ENCODE measurements at places on chromosomes 1 and 21.

DNA sequence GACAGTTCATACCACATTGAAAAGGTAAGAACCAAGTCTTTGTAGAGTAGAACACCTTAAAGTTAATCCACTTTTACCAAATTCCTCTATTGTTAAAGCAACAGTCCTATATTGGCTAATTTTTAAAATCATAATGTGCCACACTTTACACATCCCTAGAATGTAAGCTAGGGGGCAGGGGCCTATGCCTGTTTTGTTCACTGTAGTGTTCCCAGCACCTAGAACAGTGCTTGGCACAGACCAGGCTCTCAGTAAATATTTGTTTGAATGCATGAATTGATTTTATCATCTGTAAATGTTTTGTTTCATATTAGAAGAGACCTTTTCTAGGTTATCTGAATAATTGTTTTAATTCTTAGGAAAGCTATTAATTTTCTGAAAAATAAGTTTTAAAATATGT is 9.1 kb downstream of the SMAP2 start:
- DNase-seq: no peak

- no peak for DNase-seq
Observed at GRCh38 chr1:162609306-162609705, 23.0 kb upstream of the DDR2 start.

- DNase-seq: no peak
Observed at GRCh38 chr1:24505816-24506215, 3.2 kb downstream of the RCAN3 start.

DNA sequence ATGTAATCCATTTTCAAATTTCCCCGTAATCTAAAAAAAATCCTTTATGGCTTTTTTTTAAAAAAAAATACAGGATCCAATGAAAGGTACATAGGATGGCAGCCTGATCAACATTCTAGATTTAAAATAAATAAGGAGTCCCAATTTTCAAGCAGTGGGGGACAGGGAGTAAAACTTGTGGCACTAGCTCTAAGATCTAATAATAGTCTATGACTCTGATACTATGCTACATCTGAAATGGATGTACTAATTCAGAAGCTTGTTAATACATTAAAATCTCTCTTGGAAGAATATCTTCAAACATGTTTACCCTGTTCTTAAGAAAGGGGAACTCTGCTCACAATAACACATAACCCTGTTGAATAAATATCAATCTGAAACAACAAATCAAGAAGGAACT is 8.5 kb downstream of the DIPK1A start:
- no peak for DNase-seq

DNA sequence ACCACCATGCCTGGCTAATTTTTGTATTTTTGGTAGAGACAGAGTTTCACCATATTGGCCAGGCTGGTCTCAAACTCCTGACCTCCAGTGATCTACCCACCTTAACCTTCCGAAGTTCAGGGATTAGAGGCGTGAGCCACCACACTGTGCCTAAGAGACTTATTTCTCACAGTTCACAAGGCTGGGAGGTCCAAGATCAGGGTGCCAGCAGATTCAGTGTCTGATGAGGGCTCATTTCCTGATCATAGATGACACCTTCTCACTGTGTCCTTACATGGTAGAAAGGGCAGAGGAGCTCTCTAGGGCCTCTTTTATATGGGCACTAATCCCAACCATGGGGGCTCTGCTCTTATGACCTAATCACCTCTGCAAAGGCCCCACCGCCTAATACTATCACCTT is 58.8 kb downstream of the ARHGEF10L start:
- no peak for DNase-seq

DNA sequence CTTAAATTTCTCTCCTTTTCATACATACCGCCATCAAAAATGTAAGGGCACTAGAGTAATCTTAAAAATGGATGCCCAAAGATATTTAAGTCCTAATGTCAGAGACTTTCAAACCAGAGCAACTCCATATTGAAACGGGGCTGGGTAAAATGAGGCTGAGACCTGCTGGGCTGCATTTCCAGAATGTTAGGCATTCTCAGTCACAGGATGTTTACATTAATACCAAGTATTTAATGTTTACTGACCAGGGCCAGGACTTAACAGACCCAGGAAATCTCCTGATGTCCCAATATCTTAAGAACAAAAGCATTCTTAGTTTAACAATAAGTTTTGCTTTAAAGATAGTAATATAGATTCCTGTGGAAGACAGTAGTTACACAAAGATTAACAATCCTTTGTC is 563.9 kb upstream of the BEND5 start:
- no peak for DNase-seq

- DNase-seq: no peak
Observed at GRCh38 chr1:197671140-197671539, 104.1 kb downstream of the DENND1B start.

DNA sequence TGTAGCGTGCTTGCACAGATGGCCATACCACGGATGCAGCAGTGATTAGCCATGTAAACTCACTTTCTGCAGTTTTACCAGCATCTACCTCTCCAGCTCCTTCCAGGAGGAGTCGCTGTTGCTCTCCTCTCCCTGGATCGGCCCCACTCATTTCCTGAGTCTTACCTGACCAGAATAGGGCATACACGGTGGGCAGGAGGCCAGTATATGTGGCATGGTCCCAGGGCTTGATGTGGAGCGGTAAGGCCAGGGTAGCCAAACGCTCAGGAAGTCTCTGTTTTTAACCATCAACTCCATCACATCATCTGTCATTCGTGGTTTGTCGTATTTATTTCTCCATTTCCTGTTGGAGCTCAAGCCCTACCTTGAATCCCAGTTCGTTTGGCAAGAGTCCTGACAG is 163.4 kb upstream of the USP24 start:
- no peak for DNase-seq

- DNase-seq: no peak
Observed at GRCh38 chr1:114627107-114627506, 42.7 kb downstream of the DENND2C start.

- DNase-seq: no peak
Observed at GRCh38 chr1:46735708-46736324, 16.9 kb upstream of the EFCAB14 start.

DNA sequence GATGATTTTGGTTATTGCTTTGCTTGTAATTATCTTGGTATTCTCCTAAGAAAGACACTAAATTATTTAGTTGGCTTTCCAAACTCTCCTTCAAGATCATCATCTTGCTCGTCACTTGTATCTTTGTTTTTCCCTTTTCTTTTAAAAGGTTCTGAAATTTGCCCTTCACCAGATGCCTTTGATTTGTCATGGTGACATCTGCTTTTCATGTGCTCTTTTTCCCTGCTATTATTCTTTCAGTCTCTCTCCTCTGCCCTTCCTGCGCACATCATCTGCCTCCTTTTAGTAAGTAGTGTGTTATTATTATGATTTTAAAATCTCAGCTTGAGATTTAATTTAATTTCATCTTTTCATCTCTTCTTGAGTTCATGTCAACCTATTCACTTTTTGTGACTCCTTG is 92.1 kb downstream of the BACH1 start:
- DNase-seq: no peak

DNA sequence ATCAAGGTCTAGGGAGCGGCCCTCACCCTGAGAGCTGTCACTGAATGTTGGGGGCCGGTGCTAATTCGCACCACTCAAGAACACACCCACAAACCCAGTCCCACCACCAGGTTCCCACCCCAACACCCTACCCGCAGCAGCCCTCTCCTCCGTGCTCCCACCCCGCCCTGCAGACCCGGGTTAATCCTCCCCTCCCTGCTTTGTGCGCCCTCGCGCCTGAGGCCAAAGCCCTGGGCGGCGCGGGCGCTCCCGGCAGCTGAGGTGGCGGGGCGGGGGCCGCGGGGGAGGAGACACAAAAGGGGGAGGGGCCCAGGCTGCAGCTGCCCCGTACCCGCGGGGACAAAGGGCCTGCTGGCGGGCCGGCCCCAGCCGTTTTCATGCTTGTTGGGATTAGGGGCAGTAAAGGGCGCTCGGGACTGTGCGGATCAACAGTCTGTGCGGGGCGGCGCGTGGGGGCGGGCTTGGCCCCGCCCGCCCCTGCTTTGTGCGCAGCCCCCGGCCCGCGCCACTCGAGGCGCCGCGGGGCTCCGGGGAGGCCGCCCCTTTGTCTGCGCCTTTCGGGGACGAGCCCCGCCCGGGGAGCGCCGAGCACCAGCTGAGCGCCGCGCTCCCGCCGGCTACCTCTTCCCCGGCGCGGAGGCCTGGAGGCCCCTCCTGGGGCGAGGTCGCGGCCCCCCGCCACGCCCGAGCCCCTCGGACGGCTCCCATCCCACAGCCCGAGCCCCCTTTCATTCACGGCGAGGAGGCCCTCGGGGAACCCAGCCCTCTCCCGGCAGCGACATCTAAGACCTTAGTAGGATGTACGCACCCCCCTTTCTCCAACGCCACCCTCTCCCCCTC is 10.9 kb downstream of the C1orf216 start:
- no peak for DNase-seq

DNA sequence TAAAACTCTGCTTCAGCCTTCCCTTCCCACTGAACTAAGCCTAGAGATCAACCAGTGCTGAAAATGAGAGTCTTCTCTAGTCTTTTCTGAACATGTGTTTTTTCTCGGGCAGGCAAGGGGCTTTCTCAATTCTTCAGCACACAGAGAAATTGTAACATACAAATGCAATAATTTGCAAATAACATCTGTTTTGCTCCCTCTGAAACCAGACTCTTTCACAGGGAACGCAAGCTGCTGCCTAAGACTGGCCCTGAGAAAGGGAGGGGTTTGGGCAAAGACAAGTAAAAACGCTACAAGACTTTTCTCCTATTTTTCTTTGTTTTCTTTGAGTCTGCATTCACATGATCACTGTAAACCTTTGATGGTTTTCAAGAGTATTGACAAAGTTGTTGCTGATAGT is 39.6 kb upstream of the VN1R5 start:
- DNase-seq: no peak

DNA sequence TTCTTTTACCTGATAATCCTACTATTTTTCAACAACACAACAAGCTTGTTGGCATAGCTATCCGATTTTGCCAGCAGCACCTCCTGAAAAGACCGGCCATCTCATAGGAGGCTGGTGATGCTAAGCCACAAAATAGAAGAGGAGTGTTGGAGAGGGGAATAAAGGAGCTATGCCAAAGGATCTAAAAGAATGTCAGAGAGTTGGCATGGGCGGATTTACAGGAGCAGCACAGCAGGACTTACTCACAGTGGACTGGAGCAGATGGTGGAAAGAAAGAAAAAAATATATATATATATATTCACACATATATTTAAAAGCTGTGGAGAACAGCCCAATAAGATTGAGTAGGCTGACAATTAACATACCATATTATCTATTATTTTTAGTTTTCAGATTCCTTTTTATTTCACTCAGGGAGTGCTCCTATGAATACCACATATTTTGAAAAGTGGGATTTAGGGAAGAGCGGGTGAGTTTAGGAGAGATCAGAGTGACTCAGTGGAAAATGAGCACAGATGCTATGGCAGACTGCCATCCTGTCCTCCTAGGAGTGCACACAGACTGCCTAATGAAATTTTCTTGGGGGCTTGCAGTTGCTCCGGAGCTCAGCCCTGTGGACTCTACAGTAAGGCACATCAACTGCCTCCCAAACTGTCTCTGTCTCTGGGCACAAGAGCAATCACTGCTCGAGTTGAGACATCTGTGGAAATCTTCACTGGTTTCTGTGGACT is 394.4 kb upstream of the CHRM3 start:
- DNase-seq: no peak

- no peak for DNase-seq
Observed at GRCh38 chr1:36818771-36819170, 215.5 kb downstream of the GRIK3 start.

DNA sequence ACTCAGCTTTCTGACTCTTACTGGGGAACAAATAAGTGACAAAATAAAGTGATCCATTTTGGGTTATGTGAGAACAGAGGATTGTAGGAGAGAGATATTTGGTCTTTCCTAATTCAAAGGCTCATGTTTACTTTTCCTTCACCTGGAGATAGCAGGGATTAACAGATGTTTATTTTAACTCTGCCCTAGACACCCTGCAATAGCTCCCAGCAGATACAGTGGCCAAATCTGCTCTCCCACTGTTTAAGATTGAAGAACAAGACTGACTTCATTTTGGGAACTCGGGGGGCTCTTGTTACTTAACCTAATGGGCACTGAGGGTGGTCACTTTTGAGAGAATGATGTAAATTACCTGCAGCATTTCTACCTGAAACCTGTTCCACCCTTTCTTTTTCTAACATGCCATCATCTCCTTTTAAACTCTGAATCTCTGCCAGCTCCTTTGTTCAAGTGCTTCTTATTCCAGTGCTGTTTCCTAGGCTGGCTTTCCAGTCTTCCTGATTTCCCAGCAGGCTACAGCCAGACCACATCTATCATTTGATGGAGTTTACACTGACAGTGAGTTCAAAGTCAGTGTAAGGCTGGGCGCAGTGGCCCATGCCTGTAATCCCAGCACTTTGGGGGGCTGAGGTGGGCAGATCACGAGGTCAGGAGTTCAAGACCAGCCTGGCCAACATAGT is 90.0 kb downstream of the SELENOF start:
- DNase-seq: no peak

All from stimulated activated CD8-positive, alpha-beta memory T cell treated with anti-CD3 and anti-CD28 coated beads, Interleukin-2, amount 100 ng/mL, for 1 hour (primary cell).